ENCODE measurements at places on chromosomes 12 and 14. TPM values are rescaled to one million over a fixed set of nuclear protein-coding genes. Genes with fewer than 3 reads are reported as not detected.
A peak's percentile ranks its signal among the peaks of the same experiment; 100 is the strongest.

GRCh38 chr12:25186038-25186787, 8.7 kb downstream of the DNAI7 start:
- no peak for DNase-seq

DNA sequence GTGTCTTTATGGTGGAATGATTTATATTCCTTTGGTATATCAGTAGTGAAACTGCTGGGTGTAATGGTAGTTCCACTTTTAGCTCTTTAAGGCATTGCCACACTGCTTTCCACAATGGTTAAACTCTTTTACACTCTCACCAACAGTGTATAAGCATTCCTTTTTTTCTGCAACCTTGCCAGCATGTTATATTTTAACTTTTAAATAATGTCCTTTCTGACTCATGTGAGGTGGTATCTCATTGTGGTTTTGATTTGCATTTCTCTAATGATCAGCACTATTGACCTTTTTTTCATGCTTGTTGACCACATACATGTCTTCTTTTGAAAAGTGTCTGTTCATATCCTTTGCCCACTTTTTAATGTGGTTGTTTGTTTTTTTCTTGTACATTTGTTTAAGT, 142.5 kb downstream of the MSRB3 start:
- no peak for DNase-seq

GRCh38 chr14:32524609-32525375, 195.7 kb downstream of the AKAP6 start:
- DNase-seq, result peak; percentile 22

DNA sequence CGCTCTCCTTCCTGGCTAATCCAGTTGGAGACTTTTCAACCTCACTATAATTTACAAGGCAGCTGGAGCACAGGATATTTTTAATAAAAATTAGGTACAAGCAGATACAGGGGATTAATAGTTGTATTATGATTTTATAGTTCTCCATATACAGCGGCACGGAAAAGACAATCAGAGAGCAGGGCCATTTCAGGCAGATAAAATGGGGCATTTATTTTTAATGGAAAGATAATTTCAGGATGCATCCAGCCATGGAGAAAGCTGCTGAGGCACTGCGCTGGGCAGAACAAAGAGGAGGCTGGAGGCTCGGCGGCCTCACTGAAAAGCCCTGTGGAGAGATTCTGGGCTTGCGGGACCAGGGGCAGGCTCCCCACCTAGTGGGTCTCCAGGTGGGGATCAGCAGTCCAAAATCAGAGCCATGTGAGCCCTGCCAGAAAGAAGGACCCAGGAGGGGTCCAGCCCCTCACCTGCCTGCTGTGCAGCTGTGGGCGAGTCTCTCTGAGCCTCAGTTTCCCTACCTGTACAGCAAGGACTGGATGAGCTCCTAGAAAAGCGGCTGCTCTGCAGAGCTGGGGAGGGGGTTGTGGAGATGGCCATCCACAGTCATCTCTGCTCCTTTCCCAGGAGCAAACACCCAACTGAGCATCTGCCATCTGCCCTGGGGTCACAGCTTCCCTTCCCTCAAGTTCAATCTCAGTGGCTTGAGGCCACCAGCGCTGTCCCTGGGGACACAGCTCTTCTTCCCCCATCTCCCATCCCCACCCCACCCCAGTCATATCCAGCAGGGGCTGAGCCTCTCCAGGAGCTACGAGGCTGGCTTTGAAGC, 23.9 kb upstream of the C14orf180 start:
- DNase-seq, result no peak

DNA sequence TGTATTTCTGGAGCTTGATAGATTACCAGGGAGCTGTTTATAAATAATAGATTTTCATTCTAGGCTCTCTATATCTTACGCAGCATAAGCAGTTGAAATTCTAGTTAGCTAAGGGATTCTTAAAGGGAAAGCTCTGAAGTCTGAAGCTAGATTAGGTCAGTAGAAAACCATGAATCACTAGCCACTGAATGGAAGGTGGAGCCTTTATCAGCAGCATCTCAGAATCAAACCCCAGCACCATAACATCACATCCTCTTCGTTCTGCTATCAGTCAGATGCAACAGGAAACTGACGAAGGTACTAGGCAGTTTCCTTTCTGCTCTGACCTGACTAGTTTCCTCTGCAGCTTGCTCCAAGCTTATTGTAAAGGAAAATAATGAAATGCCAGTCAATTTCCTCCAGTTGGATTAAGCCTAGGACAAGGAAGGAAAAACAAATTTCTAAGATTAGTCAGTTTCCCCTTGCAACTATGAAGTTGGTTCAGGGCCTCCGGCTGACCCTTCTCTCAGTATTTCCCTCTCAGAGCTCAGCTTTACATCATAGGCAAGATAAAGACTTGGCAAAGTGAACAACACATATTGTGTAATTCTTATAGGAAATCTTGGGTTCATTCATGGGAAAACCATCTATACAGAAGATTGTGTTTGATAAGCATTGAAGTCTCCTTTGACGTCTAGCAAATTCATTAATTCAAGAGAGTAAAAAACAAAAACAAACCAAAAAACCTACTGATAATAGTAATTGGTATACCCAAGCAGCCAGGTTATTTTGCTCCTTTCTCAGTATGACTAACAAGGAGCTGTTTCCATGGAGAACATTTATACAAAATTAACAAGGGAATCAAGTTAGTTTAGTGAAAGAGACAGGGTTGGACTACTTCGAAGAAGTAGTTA, 43.4 kb upstream of the CFAP54 start:
- peak; percentile 65 for DNase-seq

DNA sequence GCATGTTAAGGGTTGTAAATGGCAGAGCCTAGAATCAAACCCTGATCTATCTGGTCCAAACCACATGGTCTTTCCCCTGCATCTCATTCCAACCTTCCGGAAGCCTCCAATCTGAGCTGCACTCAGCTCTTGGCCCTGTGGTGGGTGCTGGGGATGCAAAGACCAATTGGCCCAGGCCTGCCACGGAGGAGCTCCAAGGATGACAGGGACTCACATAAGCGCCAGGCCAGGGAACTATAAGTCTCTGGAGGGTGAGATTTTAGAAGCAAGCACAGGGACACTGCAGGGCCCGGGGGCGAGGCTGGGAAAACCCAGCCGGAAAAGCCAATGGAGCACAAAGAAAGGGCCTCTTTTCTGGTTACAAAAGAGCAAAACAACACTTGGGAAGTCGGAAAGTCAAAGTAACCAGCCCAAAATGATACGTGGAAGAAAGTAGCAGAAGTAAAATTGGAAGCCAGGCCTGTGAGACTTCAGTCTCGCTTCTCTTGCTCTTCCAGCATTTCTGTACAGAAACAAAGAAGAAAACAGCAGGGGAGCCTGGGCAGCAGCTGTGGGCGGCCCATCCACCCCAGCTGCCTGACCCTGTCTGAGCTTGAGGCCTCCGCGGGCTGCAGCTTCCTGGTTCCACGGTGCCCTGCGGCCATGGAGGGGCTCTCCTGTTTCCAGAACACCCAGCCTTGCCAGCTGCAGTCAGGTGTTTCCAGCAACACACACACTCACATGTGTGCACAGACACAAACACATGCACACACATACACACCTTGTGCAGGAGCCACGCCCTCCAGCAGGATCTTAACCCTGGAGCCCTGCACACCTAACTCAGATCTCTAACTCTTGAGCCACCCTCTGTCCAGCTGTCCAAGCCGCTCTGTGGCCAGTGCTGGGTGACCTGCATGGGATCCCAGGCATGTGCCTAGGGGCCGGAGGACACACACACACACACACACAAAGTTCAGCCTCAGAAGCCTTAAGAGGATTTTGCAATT, 178.2 kb downstream of the BCL11B start:
- DNase-seq, result no peak

- DNase-seq, result no peak
Measured at GRCh38 chr12:111034083-111034885, 113.9 kb upstream of the MYL2 start.

DNA sequence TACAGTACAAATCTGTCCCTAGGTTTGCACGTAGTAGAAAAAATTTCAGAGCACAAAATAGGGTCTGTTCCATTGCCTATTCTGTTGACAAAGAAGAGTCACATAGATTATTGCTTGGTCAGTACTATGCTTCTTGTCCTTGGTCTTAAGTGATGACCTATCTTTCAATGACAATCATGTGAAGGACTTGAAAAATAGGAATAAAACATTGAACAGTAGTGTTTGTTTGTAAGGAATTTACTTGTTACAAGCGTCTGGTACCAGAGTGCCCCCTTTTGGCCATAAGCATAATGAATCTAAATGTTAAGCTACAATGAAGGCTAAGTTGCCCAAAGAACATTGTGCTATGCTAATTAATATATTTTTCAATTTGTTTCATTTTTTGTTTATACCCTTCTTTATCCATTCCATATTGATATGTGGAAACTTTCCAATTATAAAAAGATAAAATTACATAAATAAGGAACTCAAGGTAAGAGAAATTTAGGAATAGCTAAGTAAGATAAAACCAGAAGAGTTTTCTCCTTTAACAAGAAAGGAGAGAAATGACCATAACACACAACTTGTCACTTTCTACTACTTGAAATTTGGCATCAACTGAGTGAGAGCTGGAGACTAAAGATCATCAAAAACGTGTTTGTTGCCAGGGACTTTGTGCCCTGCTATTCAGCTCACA, 204.7 kb downstream of the EPS8 start:
- peak; percentile 52 for DNase-seq

GRCh38 chr14:33835677-33836076, 115.2 kb downstream of the EGLN3 start:
- DNase-seq, result no peak

- peak; percentile 33 for DNase-seq
Measured at GRCh38 chr12:57632958-57633840, at the start of gene B4GALNT1. Gene B4GALNT1, minus strand, starts transcription at chr12:57633201. Its CDS starts 1,069 bp downstream, at chr12:57632132.

DNA sequence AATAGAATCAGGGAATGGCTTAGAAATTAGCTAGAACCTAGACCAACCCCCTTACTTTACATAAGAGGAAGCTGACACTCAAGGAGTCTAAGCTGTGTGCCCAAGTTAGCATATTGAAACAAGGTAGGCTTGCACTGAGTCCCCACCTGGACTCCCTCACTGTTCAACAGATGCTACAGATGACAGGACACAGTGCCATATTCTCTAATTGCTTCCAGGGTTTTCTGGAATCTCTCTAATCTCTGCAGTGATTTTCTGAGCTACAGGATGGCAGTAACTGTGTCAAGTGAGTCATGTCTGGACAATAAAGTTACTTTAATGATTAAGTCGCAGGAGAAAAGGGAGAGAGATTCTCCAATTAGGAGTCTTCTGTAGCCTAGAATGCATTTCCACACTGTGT, 35.8 kb downstream of the AKAP6 start:
- DNase-seq, result no peak

GRCh38 chr14:101323111-101323510, 238.2 kb upstream of the DIO3 start:
- no peak for DNase-seq

GRCh38 chr12:108955225-108955835, 65.5 kb downstream of the SVOP start:
- peak; percentile 49 for DNase-seq

- no peak for DNase-seq
Measured at GRCh38 chr12:43737646-43738045, 20.9 kb downstream of the PUS7L start.

DNA sequence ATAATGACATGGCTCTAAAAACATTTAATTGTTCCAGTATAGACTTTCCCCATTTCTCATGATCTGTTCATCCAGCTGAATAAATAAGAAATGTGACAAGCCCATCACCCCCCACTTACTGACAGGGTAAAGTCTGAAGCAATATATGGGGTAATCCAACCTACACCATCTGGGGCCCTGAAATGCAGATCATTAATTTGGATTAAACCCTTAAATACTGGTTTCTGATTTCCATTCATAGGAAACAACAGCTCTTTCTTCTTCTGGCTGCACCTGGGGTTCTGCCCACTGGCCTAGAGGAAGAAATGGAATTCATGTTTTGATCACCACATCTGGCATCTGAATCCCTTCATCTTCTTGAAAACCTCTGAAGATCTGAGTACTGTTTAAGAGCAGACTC, 39.3 kb upstream of the ACSM4 start:
- DNase-seq, result no peak

GRCh38 chr12:86057092-86057845, 183.2 kb downstream of the NTS start:
- DNase-seq, result no peak

DNA sequence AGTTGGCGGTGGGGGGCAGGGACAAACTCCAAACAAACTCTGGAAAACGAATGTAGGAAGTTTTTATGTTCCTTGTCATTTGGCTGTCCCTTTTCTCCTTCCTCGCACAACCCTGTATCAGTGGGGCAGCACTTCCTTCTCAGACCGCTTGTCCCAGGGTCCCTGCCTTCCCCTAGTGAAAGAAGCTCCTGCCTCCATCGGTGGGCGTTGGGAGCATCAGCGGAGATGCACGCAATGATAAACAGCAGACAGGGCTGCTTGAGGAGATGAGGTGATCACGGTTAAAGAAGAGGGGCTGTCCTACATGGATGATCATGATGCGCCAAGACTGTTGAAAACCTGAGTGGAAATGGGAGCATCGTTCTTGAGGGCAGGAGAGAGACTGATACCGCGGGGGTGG, 620 bp downstream of the C1S start:
- no peak for DNase-seq

DNA sequence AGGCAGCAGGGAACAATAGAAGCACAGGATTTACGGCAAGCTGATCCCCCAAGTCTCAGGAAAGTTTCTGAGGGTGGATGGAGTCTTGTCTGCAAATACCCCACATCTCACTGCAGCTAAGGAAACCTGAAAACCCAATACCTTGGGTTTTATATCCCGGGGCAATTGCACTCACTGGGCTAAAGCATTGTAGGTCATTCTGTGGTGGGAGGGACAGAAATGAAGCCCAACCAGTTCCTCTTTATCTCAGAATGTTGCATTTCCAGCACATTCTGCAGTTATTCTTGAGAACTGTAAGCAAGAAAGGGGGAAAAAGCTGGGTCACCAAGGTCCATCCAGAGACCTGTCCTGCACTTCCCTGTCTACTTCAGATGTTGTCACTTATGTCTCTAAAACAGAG, 39.8 kb downstream of the C12orf42 start:
- no peak for DNase-seq

GRCh38 chr12:50925920-50926319, 26.4 kb upstream of the HIGD1C start:
- DNase-seq, result no peak

GRCh38 chr14:105911006-105911847, 384.8 kb downstream of the TMEM121 start:
- no peak for DNase-seq

DNA sequence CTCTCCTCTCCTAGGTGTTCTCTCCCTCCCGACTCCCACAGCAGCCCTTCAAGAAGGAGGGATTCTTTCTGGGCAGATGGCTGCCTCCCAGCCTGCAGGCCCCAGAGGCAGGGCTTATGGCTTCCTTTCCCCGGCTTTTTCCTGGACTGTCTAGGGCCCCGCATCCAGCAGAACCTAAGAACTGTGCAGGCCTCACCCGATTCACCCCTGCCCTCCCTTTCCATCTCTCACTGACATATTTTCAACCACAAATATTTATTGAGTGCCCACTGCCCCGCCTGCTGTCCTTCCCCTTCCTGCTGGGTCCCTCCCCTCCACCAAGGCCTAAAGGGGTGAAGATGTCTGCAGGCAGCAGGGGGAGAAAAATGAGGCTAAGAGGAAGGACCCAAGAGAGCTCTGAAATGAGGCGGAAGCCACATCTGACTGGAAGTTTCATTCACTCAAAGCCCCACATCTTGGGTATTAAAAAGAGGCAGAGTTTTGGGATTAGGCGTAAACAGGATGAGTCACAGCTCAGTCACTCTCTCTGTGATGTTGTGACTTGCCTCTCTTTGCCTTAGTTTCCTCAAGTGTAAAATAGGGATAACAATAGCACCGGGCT, 2.9 kb downstream of the SCNN1A start:
- DNase-seq, result peak; percentile 95

Gene CCDC175
- not detected for total RNA-seq

Gene CRACR2A
- 0.16 TPM for total RNA-seq

Gene TMPRSS12
- not detected for total RNA-seq

Gene PRKAB1
- 19.2 TPM for total RNA-seq

Gene KLRC4
- total RNA-seq, result not detected

Gene BCL2L14
- total RNA-seq, result not detected

Gene MMP14
- 298 TPM for total RNA-seq

Gene MSI1
- 0.35 TPM for total RNA-seq

Gene C12orf56
- total RNA-seq, result not detected
